ENCODE measurements at places on chromosomes 1 and 21.

DNA sequence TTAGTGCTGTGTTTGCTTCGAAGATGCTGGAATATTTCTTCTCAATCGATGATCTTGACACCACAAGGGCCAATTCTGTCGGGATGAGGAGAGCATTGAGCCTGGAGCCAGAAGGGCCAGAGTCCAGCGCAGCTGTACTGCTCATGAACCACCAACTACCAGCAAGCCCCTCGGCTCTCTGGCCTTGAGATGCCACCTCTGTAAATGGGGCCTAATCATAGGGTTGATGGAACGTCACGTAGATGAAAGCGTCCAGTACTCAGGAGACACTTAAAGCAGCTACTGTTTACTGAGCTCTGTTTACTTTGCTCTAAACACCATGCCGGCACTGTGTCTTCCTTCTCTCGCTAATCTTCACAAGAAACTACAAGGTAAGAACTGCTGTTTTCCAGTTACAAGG is 26.3 kb downstream of the CCDC185 start:
- no peak for DNase-seq

- no peak for DNase-seq
These were observed 16.6 kb downstream of the IFI6 start for GRCh38 chr1:27655151-27655937.

DNA sequence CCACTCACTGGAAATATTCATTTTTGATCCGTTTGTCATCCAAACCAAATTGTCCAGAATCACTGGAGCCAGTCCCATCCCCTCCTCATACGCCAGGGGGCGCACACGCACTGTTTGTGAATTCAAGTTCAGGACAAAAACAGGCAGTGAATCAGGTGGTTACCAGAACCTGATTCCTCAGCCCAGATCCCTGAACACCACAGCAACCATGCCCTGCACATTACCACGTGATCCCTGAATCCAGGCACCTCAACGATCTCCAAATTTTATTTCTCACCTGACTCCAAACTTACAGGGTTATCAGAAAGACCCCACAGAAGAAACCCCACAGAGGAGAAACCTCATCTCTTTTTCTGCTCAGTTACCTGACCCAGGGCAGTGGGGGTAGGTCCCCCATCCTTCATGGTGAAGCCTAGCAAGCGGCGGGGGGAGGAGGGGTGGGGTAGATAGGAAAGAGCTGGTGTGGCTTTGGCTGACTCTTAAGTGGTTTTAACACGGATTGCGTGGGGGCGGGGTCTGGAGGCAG is 1.4 kb upstream of the PTPRF start:
- peak; percentile 62 for DNase-seq

GRCh38 chr21:20404915-20405314 is 593.3 kb upstream of the NCAM2 start:
- DNase-seq: no peak

DNA sequence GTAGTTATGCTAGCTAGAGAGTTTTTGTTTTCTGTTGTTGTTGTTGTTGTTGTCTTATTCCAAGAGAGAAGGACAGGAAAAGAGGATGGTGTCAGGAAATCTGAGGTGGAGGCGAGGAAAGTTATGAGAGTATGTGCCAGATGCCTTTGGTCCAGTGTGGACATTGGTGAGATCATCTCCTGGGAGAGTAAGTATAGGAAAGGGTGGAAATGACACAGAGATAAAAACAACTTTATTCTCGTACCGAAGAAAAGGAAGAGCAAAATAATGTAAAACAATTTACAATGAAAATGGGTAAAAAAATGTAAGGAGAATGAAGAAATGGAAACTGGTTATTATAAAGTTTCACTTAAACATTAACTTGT is 97.4 kb upstream of the ADGRL2 start:
- peak; percentile 2 for DNase-seq

DNA sequence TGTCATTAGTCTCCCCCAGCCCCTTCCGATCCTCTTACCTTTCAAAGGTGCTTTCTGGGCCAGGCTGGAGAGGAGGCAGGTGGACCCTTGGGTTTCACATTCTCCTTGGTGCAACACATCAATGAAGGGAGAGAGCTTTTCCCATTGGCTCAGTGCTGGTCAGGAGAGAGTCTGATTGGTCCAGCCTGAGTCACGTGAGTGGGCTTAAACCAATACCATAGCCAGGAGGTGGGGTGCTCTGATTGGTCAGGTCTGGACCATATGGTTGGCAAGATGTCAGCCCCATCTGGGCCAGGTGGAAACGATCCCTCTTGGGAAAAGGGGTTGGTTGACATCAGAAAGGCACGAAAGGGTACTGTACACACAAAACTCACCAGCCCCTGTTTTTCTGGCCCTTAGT is 44.8 kb upstream of the ABCG1 start:
- DNase-seq: peak; percentile 8

DNA sequence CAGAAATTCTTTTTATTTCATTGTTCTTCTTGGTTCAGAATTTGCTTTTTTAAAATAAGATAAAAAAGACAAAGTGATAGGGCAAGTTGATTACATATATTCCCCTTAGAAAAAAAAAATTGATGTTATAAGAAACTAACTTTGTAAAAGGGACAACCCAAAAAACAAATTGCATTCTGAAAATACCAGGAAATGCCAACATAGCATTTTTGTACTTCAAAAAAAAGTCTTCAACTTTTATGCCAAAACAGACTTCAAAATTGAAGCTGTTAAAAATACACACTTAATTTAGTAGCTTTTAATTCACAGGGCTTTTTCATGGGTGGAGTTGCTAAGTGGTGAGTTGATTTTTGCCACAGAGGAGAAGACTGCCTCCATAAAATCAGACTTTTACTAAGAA is 70.9 kb downstream of the ODF2L start:
- DNase-seq: no peak

Measured in Caki2 (cell line).